ENCODE measurements at places on chromosomes 12 and 14. TPM values are rescaled to one million over a fixed set of nuclear protein-coding genes. Genes with fewer than 3 reads are reported as not detected.

INSM2 gene
- not detected for total RNA-seq

ACOT6 gene
- total RNA-seq = not detected

IGFBP6 gene
- not detected for total RNA-seq

TAC3 gene
- not detected for total RNA-seq

MYF6 gene
- total RNA-seq = not detected

INHBC gene
- total RNA-seq = 0.10 TPM

GRIP1 gene
- total RNA-seq = 0.94 TPM

PLEKHG7 gene
- 0.42 TPM for total RNA-seq

RPGRIP1 gene
- total RNA-seq = 0.42 TPM

MGP gene
- 0.31 TPM for total RNA-seq

GLIPR1L1 gene
- total RNA-seq = not detected

RNU6-7 gene
- not detected for total RNA-seq

RTL1 gene
- total RNA-seq = not detected

SMAGP gene
- 3.0 TPM for total RNA-seq

HPD gene
- total RNA-seq = not detected

NKX2-1 gene
- total RNA-seq = not detected

GNB3 gene
- total RNA-seq = 0.21 TPM

C14orf119 gene
- total RNA-seq = 5.2 TPM

CCND2 gene
- total RNA-seq = 60.7 TPM

TMEM119 gene
- total RNA-seq = 1.4 TPM

Data from mononuclear cell (primary cell).